Tibial nerve (tissue), 4 donors: ENCODE measurements at places on chromosomes 16 and 17.
A peak's percentile ranks its signal among the peaks of the same experiment; 100 is the strongest.

DNA sequence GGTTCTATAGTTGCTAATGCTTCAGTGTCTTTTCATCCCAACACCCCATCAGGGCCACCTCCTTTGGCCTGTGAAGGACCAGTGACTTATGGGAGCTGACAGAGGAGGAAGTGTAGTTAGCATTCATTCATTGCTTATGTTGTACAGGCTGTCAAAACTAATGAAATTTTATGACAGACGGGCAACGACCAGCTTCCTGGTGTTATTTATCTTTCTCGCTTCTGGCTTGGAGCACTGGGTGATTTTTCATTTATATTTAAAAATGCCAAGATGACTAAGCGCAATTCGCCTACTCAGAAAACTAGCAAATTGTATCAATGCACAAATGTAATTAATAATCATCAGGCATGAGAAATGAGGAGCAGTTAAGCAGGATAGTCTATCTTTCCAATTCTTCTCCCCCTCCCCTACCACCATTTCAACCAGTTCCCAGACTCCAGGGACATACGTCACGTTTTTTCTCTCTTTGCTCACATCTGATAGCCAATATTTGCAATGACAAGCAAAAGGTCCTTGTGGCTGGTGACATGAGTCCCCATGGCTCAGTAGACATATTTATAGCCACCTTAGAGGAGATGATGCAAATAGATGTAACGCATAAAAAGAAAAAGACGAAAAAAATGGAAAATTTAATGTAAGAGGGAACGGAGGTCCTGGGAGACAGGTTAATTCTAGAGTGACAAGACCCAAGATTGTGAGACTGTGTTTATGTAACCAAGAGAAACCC, 11.2 kb downstream of the CDRT15 start:
- DNase-seq: no peak

DNA sequence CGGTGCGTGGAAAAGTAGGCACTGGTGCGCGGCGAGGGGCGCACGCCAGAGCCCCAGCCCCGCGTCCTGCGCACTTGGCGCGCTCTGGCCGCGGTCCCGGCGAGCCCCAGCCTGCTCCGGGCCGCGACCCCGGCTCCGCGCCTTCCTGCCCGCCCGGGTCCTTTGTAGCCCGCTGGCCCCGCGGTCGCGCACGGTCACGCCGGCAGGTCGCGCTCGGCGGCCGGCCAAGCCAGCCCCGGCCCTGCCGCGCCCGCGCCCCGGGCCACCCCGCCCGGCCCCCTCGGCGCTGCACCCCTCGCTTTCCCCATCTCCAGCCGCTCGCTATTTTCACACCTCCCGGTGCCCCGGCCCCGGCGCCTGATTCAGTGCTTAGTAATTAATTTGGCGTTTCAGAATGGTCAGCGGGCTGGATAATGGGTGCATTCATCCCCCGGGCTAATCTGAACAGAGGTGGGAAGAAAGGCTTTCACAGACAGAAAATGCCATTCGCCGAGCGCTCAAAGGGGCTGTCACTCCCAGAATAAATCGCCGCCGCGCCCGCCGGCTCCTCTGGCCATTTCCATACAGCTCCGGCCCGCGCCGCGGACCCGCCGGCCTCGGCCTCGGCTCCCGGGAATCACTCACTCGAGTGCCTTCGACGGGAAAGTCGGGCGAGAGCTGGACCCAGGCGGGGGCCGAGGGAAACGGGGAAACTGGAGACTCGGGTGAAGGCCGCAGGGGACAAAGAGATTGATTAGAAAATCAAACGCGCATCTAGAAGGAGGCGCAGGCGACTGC, 17.8 kb upstream of the NTN1 start:
- DNase-seq: no peak

DNA sequence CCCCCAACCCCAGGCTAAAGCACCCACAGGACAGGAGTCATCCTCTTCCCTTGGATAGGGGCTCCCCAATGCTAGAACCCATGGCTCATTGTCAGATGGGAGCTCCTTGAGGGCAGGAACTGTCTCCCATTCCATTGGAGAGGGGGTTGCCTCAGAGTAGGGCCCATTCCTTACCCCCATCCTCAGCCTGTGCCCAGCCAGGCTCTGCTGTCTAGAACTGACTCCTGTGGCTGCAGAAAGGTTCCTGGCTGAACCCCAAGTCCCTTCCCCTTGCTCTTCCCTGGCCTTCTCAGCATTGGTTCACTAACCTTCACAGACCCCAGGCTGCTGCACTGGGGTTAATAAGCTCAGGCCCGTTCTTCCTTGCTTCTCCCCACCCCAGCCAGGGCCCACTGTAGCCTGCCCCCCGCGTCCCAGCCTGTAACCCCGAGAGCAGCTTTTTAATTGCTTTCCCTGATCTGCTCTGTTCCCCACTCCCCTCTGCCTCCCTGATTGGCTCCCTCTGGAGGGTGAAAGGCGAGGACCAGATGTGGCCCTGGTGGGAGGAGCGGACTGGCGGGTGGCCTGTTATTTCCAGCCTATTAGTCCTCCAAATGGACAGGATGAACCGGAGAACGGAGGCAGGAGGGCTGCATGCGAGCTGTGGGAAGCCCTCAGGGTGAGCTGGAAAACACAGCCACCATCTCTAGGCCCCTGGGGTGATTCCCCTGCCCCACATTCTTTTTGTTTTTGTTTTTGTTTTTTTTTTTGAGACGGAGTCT, 6.0 kb upstream of the GFAP start:
- no peak for DNase-seq

DNA sequence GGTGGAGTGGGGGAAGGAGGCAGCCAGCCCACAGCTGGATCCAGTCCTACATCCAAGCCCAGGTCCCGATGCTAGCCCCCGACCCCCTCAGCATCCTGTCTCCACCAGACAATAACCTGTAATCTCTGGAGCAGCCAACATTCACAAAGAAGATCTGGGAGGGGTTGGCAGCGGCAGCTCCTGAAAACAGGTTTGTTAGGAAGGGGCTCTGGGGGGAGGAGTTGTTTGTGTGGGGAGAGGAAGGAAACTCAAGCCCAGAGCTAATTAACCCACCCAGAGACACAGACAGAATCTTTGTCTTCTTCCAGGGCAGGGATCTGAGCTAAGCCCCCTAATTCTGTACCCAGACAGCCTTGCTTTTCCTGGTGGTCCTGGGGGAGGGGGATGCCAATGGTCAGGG, 4.6 kb upstream of the C17orf113 start:
- DNase-seq: no peak

- DNase-seq: no peak
These were observed 26.9 kb downstream of the IRX5 start for GRCh38 chr16:54957403-54958166.

DNA sequence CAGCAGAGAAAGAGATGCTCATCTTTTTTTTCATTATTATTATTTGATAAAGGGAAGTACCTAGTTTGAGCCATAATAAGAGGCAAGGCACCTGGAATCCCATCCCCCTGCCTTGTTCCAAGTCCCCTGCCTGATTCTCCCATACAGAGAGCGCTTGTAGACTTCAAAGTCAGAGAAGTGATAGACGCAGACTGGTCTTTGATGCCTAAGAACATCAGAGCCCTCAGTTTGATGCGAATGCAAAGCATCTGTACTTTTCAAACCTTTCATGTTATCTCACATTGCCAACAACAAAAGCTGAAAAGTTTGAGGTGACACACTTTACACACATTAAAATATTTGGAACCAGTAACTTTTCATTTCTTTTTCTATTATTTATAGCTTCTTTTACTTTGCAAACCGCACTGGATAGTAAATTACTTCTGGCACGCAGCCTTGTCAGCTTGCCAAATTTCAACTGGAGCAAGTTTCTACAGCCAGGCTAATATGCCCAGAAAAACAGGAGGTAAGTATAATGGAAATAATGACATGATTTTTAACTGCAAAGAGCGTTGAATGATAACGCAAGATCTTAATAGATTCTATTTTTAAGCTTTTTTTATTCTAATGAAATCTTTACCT, 5.9 kb upstream of the UTP6 start:
- DNase-seq: peak; percentile 41

DNA sequence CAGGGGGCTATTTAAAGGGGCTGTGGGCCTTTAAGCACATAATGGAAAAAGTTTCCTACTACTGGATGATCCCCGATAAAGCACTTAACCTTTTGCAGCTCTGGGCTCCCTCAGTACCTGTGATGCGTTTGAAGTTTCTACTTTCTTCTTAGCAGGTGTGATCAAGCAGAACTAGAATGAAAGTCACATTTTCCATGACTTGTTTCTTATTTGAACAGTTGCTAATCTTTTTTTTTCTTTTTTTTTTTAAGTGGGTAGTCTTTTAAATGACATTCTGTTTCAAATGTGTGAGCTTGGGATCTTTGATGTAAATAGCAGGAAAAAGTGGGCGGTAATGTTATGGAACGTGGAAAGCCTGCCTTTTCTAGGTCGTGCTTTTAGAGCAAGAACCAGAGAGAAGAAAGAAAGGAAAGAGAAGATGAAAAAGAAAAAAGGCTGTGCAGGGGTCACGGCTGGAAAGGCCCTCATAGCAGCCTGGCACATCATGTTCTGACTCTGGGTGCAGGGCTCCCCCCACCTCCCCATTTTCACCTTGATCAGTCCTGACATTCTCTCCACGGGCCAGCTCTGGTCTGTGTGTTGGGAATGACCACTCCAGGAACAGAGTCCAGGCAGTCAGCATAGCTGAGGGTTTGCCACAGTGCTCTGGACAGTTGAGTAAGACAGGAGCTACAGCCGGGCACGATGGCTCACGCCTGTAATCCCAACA, 150.6 kb downstream of the CLEC16A start:
- DNase-seq: no peak

DNA sequence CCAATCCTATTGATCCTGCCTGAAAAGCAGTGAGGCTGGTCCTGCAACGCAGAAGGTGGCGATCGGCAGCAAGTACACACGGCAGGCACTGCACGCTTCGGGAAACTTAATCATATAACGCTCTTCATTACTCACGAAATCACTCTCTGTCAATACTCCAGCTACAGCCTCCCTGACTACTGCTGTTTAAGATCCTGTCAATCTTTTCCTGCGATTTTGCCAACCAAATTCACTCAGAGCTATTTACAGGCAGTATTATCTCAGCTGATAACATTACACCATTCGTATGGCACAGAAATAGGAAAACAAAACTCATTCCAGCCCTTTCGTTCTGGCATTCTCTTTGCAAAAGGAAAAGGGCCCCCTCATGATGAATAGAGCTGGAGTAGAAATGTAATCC, 262.4 kb upstream of the CDH8 start:
- DNase-seq: no peak

DNA sequence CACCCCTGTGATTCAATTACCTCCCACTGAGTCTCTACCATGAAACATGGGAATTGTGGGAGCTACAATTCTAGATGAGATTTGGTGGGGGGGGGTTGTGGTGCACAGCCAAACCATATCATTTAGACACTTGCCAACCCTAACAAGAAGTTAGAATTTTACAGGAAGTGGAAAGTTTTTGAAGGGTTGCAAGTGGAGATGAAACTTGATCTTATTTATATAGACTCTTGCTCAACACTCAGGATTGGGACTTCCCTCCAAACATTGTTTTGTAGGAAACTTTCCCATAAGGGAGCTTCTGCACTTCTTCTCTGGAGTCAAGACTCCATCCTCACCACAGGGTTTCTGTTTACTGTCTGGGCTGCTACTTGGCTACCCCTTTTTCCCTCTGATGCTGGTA, 266.7 kb upstream of the CDH11 start:
- no peak for DNase-seq

DNA sequence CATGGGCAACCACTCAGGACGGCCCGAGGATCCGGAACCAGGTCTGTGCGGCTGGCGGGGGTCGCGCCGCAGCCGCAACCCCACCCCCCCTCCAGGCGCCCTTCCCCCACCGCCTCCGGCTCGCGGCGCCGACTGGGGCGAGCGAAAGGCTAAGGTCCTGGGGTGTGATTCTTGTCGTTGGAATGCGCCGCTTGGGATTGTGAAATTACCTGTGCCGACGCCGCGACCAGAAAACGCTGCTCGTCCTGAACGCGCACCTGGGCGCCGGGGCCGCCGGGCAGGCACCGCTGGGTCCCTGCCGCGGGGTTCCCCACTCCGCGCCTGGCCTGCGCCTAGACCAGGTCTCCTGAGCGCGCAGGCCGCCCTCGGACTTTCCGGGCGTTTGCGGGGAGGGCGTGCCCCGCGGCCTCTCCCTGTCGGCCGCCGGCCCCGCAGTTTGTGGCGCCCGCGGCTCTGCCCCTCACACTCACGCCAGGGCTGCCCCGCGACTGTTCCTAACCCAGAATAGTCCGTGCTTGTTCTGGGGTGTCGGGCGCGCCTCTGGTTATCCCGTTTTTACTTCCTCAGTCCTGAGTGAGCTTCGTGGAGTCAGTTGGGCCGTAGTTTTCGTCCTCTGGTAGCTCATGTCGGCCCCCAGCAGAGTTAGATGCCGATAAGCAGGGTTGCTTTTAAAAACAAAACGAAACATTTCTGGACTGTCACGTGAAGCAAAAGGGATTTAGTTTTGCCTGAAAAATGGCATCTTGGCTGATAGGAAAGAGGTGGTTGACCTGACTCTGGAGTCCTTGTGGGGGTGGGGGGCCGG, 147.2 kb downstream of the SPECC1 start:
- no peak for DNase-seq

DNA sequence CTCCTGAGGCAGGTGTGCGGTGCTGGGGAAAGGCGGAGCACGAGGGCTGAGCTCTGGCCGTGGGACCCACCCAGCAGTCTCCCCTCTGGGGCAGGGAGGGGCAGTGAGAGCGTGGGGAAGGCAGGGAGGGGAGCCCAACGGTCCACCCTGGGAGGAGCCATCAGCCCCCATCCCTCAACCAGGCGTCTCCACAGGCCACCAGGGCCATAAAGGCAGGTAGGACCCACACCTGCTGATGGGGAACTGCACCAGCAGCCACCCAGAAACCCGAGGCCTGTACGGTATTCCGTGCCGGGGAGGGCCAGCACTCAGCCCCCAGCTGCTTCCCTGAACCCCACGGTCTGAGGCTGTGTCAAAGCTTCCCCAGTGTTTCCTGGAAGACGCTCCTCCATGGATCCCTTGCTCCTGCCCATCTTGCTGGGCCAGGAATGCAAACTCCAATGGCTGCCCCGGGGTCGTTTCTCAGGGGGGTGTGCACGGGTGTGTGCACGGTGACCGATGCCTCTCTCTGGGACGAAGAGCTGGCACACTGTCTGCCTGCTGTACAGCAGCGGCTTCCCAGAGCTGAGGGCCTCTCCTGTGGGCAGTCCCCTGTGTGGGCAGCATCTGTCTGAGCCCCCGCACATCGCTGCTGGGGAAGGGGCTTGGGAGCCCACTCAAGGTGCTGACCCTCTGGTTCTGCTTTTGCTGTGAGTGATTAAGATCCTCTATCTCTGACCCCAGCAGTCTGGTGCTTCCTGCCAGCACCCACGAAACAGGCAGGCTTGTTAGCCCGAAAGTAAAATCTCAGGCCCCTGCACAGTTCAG, 17.2 kb upstream of the METRNL start:
- peak; percentile 3 for DNase-seq

- DNase-seq: no peak
These were observed 163.5 kb downstream of the COPRS start for GRCh38 chr17:31695456-31696090.
